GOT3 (cell line): ENCODE measurements at places on chromosomes 7 and 10.

DNA sequence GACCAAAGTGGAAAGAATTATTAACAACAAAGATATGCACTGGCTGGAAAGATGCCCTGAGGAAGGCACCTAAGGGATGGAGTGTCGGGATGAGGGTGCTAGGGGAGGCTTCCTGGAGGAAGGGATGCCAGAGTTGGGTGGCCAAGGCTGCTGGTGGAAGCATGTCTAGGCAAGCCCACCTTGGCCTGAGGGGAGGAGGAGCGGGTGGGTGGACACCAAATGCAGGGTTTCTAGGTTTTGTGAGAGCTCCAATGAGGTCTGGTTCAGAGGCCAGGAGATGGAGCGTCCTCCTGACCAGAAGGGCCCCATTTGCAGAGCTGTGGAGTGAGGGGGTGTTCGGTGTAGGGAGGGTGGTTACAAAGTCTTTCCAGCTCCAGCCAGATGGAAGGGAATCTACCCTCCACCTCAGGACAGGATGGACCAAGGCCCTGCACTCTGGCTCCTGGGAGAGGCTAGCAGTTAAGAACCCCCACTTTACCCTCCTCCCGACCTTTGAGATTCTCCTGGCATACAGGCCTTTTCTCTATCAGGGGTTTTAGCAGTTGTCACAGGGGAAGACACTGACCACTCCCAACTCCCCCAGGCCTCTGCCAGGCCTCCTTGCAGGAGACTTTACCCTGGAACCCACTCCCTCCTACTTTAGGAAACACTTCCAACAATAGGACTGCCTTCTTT, 3.0 kb upstream of the DDIT4 start:
- DNase-seq, result no peak

GRCh38 chr7:43825391-43825808, 43.9 kb downstream of the MRPS24 start:
- DNase-seq, result no peak

DNA sequence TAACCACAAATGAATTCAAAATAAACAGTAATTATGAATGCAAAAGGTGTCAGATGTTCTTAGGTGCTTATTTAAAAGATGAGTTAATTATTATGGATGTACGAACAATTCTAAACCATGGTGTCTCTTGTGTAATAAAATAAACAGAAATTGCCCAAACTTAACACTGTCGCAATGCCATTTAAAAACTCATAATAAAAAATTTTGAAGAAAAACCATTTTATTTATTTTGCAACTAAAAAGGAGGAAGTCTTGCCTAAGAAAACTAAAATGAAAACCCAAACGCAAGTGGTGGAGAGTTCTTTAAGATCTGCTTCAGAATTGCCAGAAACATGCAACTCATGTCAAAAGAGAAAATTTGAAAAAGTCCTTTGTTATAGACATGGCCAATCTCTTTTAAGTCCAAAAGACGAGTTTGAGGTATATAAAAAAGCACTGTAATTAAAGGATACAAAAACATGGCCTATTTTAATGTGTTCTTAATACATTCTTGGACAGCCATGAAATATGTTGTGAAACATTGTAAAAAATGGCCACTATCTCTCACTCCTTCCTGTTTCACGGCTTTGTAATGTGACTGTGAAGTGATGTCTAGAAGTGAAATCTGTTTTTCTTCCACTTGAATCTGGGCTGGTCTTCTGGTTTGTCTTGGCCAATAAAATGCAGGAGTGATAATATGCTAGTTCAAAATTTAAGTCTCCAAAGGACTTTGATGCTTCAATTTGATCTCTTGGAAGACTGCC, 322.9 kb downstream of the PRPF18 start:
- no peak for DNase-seq

- no peak for DNase-seq
Measured at GRCh38 chr7:19964246-19964645, 190.8 kb upstream of the TMEM196 start.

- DNase-seq, result no peak
Measured at GRCh38 chr10:112926906-112927688, 22.9 kb upstream of the TCF7L2 start.

DNA sequence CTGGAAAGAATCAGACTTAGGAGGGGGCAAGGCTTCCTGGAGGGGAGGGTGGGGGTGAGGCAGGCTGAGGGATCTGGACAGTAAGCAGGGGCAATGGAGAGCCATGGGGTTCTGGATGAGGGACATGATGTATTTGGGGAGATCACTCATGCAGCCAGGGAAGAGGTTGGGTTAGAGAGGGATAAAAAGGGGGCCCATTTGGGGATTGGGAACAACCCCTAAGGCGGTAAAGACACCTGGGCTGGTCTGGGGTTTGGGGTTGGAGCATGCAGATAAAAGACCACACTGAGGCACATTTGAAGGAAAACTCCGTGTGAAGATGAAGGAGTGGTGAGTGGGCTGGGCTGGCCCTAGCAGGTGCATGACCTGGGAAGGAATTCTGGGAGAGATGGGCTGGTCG, 30.8 kb downstream of the HIF1AN start:
- DNase-seq, result no peak

GRCh38 chr7:132485136-132485535, 91.1 kb downstream of the PLXNA4 start:
- no peak for DNase-seq

GRCh38 chr7:69539531-69539930, 58.7 kb upstream of the AUTS2 start:
- DNase-seq, result no peak

DNA sequence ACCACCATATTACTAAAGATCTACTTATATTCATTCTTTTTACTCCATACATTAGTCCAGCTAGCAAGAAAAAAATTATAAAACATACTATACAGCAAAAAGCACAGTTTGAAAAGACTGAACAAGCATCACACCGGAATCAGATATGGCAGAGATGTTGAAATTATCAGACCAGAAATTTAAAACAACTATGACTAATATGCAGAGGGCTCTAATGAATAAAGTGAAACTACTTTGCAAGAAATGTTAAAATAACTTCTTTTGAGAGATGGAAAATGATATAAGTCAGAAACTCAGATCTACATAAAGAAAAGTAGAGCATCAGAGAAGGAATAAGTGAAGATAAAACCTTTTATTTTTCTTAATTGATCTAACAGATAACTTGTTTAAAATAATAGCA, 50.9 kb downstream of the SGCE start:
- no peak for DNase-seq

DNA sequence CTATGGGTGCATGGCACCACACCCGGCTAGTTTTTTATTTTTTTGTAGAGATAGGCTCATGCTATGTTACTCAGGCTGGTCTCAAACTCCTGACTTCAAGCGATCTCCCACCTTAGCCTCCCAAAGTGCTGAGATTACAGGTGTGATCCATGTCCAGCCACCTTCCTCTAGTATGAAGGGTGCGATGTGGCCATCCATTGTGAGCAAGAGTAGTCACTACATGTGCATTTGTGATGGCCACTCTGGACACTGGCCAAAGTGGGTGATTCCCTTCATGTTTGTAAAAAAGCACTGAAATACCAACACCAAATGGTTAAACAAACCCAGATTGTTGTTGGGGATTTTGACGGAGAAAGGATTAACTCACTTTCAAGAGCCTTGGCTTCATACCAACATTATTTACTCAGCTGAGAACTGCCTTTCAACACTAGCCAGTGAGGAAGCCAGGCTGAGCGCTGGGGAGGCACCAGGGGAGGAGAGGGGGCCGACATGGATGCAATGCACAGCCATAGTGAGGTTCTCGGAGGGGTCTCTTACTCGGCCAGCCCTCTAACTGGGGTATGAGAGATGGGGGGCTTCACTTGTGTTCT, 198.1 kb upstream of the LYZL2 start:
- DNase-seq, result no peak

DNA sequence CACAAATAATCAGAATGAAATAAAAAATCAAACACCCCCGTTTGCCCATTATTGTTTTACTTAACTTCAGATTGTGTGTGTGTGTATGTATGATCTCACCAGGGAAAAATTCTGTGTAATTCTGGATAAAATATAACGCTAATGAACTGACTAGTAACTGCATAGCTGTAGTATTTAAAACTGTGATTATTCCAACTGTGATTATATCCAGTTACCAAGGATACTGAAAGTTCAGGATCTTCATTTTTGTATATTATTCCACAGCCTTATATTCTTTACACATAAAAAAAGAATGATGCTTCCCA, 2.9 kb downstream of the TWIST1 start:
- no peak for DNase-seq

- DNase-seq, result no peak
Measured at GRCh38 chr10:106189292-106189691, 975.2 kb downstream of the SORCS1 start.

GRCh38 chr10:73773152-73773879, 8.5 kb upstream of the CHCHD1 start:
- DNase-seq, result no peak

- DNase-seq, result no peak
Measured at GRCh38 chr7:151012031-151012692, 12.1 kb downstream of the ATG9B start.

DNA sequence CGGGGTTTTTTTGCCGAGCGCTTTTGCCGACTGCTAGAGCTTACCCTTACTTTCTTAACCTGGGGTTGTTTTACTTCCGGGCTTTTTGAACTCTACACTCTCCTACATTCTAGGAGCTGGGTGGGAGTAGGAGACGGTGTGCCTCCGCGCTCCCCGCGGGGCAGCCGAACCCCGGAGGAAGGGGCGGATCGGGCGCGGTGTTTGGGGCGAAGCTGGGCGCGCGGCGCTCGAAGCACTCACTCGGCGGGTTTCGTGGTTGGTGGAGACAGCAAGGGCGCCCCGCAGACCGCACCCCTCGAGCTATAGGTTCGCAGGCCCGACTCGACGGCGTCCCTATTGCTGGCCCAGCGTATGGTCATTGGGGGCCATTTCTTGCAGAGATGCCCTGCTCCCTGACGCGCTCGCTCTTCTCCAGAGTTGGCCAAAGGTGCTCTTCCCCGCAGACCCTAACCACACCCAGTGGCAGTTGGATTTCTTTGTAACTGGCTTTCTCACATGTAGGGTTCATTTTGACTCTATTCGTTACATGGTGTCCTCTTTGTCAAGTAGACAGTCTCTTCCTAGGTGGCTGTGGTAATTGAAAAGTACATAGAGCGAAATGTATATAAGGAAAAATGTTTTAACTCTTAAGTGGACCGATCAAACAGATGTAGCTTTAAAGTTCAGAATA, 364 bp downstream of the ZNF518A start:
- DNase-seq, result peak; percentile 71

- no peak for DNase-seq
Measured at GRCh38 chr10:122243550-122243949, 27.5 kb upstream of the BTBD16 start.

GRCh38 chr10:124710266-124710881, 33.8 kb downstream of the FAM53B start:
- DNase-seq, result no peak

GRCh38 chr7:44767912-44768627, 19.4 kb downstream of the ZMIZ2 start:
- DNase-seq, result no peak

DNA sequence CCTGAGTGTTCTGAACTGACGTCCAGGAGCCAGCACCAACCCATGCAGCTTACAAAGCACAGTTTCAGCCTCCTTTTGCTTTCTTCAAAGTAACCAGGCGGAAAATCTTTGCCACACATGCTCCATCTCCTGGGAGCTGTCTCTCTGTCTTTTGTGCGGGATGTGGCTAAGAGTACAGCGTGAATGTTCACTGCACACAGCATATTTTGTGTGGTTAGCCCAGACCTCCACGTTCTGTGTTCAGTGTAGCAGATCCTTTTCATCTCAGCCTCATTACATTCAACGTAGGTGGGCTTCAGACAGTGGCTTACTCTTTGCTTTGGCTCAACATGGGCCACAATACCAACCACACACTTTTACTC, 200.8 kb downstream of the TNS3 start:
- DNase-seq, result no peak

DNA sequence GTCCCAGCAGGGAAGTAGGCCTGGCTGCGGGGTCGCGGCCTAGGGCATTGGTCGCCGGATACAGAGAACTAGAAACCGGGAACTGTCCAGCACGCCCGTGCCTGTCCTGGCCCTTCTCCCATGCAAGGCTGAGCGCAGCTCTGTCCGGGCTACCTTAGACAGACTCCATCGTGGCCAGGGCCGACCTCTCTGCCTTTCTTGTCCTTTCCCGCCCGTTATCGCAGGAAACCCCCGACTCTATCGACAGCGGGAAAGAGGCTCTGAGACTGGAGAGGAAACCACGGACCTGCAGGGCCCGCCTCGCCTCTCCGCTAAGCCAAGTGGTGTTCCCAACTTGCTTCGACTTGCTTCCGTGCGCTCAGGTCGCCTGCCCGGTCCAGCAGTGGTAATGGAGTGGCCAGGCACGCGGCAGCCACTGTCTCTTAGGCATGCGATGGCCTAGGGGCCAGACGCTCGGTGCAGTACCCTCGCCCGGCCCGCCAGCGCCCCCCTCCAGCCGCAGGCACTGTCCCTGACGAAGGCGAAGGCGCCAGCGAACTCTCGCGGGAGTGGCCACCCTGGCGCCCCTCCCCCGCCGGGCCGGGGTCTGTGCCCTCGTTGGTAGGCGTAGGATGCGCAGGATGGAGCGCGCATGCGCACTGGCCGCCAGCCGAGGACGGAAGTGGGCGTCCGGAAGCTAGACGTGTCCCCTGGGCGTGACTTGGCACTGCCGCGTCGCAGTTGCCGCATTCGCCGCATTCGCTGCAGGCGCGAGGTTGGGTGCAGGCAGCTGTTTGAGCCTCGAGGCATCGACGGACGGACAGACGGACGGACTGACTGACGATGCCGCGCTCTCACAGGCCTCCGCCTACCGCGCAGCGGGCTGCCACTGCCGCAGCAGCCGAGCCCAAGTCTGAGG, 54.4 kb downstream of the MCMBP start:
- no peak for DNase-seq

GRCh38 chr7:99928994-99929729, at the start of gene GJC3:
TSS of gene GJC3 (minus strand) at chr7:99929620. CDS start at chr7:99929620, 0 bp downstream.
- no peak for DNase-seq
